Hematopoietic multipotent progenitor cell treated with erythropoietin and hydrocortisone succinate and interleukin-3 and kit ligand, for 8 days (in vitro differentiated cells): ENCODE measurements at places on chromosomes 6 and 20.

DNA sequence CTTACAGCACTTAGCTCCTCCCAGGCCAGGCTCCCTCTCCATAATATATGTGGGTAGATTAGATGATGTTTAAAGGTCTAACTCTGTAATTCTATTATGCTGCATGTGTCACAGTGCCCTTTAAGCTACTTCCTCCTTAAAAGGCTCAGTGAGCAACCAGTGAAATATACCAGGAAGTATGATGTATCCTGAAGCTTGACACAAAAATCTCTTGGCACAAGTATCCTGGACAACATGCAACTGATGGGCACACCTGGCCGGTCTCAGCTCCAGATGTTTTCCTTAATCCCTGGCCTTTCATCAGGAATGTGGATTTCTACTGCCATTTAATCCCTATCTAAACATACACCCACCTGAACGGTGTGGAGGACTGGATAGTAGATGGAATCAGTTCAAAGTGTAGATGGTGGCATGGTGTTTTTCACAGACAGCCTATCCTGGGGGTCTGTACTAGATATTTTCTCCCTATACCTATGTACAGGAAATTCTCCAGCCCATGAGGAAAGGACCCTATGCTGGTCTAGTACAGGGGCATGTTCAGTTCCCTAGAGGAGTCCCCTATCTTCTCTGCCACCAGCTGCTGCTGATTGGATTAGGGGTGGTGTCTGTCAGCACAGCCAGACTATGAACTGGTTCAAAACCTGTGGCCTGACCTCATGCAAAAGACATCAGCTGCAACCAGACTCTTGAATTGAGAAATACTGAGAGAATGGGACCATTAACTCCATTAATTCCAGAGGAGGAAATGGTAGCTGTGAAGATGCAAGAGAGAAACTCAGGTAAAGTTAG, 59.4 kb upstream of the CITED2 start:
- peak; percentile 43 for DNase-seq

DNA sequence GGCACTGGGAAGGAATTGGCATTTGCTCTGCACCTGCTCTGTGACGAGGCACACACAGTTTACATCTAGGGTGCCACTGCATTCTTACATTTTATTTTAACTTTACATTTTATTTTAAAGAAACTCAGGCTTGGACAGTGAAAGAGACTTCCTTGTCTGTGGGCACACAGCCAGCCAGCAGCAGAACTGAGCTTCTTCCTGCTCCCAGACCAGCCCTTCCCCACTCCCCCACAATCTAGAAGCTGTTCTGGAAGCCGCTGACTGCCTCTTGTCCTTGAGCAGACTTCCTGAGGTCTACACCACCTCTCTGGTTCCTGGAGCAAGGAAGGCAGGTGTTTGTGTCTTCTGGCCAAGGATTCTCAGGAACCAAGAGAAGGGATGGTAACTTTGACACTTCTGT, 27.9 kb upstream of the CD93 start:
- no peak for DNase-seq

DNA sequence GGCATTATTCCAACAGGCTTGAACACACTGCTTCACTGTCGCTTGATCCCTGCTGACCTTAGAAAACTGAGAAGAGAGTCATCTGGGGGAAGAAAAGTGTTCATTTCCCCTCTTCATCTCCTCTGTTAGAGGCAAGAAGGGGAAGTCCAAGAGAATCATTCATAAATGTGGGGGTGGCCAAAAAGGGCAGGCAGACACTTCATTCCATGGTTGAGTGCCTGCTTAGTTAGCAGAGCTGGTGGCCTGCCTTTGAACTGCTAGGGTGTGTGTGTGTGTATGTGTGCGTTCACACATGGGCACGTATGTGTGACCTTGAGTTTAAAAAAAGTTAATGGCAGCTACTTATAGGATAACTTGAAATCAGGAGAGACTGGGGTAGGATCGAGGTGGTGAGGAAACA, 39.4 kb upstream of the RFPL4B start:
- DNase-seq: no peak

- DNase-seq: no peak
Measured at GRCh38 chr6:110619275-110619908, 143.0 kb upstream of the SLC22A16 start.

GRCh38 chr6:111524735-111525134, 41.7 kb upstream of the REV3L start:
- DNase-seq: no peak
